ENCODE measurements at places on chromosomes 2 and 18. TPM values are rescaled to one million over a fixed set of nuclear protein-coding genes. Genes with fewer than 3 reads are reported as not detected.
A peak's percentile ranks its signal among the peaks of the same experiment; 100 is the strongest.

The MC2R gene
- total RNA-seq = not detected

- peak; percentile 59 for DNase-seq
Observed at GRCh38 chr18:7824970-7825369, 257.9 kb downstream of the PTPRM start.

- DNase-seq = no peak
Observed at GRCh38 chr2:181686576-181687185, 6.4 kb upstream of the NEUROD1 start.

- no peak for DNase-seq
Observed at GRCh38 chr18:33051407-33051806, 278.6 kb upstream of the KLHL14 start.

DNA sequence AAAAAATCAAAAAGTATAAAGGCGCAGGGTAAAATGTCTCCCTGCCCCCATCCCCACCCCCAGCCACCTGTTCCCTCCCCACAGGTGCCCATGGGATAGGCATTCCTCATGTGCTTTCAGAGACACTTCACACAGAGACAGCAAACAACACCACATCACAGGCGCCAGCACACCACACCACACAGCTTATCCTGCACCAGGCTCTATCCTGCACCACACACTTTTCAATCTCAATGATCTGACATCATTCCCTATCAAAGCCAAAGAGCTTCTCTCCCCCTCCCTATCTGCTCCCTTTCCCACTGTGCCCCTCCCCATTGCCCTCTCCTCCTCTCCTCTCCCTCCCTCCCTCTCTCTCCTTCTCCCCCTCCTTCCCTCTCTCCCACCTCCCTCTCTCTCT lies 15.5 kb downstream of the FAM178B start:
- DNase-seq = no peak

DNA sequence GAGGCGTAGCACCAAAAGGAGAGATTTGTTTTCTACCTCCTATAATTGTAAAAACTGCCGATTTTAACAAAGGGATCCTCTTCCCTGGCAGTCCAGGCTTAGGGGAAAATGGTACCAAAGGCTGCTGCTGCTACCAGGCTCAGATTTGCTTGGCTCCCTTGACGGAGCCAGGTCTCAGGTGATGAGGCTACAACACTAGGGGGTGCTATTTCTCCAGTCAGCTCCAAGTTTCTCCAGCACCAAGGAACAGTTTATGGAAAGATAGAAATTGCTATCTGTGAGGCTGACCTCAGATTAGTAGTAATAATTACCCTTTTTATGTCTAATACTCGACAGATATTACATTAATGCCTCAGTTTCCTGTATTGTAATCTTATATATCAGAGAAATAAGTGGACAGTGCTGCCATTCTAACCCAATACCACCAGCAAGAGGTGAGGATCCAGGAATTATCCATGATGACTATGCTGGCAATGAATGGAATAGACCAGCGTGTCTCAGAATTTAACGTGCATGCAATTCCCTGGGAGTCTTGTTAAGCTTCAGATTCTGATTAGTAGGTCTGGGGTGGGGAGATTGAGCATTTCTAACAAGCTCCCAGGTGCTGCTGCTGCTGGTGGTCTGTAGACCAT lies 111.3 kb downstream of the ESCO1 start:
- no peak for DNase-seq
